ENCODE measurements at places on chromosomes 6 and 20. TPM values are rescaled to one million over a fixed set of nuclear protein-coding genes. Genes with fewer than 3 reads are reported as not detected.

DNA sequence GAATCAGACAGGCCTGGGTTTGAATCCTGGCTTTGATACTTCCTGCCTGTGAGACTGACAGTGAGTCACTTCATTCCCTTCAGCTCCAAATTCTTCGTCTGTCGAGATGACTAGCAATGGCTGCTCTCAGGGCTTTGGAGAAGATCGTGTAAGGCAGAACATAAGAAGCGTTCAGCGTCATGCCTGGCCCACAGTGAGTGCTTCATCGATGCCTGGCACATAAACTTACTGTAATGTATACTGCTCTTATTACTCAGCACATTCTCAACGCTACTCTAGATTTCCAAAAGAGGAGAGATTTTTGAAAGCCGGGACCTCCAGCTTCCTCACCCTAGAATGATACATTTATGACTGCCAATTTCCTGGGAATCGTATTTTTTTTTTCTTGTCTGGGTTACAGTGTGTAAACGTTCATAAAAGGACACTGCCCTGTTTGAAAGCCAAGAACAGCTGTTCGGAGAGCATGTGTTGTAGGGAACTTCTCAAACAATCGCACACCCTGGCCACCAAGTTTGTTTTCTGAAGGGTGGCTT is 16.2 kb upstream of the BCAS1 start:
- no peak for DNase-seq

GRCh38 chr6:118750143-118750542 is 98.8 kb upstream of the CEP85L start:
- DNase-seq: no peak

DNA sequence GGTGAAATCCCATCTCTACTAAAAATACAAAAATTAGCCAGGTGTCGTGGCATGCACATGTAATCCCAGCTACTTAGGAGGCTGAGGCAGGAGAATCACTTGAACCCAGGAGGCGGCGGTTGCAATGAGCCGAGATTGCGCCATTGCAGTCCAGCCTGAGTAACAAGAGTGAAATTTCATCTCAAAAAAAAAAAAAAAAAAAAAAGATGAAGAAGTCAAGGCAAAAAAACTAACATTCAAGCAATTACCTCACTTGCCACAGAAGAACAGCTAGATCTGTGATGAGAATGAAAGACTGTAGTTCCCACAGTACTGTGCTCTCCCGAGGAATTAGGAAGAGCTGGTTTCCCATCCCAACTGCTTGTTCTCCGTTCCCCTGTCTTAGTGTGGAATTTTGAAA is 144.7 kb upstream of the ECI2 start:
- no peak for DNase-seq

DNA sequence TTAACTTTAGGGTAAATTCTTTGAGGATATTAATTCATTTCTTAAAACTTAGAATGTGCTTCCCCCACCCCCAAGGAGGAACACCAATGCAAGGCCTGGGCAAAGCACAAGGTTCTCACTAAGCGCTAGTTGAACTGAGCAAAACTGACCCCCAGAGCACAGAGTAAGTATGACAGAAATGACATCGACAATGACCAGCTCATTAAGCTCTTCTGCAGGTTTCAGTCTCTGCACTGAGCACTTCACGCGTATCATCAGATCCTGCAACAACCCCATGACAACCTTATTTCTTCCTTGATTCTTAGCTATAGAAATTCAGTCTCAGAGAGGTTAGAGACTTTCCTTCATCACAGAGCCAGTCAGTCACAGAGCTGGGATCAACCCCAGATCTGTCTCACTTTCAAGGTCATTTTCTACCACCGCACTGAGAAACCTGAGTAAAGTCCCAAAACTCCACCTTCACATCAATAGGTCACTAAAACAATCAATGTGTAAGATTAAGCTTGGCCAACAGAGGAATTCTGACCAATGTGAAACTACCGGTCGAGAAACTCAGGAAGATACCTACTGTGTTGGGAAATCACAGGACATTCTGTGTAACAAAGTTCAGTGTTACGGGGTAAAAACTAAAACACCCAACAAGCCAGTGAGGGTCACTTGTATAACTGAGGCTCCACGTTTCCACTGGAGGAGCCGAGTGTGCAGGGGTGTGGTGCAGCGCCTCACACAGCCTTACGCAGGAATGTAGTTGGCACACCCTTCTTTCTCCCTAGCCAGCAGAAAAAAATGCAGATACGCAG is 129.0 kb upstream of the FOXQ1 start:
- no peak for DNase-seq

- peak; percentile 23 for DNase-seq
These were observed 823.4 kb upstream of the GJE1 start for GRCh38 chr6:141309295-141309694.

GRCh38 chr6:44933108-44933507 is 395.0 kb upstream of the RUNX2 start:
- no peak for DNase-seq

- peak; percentile 77 for DNase-seq
These were observed 126.8 kb upstream of the HCRTR2 start for GRCh38 chr6:55047451-55048044.

DNA sequence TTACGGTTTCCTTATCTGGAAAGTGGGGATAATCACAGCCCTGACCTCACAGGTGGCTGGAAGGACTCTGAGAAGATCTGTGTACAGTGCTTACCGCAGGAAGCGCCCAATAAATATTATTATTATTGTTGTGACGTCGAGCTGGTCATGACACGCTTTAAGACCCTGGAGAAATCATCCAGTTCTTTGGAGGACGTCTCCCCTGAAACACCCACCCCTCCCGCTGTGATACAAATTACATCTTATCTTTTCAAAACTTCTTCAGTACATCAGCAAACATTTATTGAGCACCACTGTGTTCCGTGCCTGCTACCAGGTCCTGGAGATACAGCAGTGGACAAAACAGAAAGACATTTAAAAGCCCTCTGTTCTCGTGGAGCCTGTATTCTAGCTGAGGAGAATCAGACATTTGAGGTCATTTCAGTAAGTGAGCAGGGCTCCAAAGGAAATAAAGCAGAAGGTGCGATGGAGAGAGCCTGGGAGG is 118.7 kb downstream of the CEBPB start:
- no peak for DNase-seq

DNA sequence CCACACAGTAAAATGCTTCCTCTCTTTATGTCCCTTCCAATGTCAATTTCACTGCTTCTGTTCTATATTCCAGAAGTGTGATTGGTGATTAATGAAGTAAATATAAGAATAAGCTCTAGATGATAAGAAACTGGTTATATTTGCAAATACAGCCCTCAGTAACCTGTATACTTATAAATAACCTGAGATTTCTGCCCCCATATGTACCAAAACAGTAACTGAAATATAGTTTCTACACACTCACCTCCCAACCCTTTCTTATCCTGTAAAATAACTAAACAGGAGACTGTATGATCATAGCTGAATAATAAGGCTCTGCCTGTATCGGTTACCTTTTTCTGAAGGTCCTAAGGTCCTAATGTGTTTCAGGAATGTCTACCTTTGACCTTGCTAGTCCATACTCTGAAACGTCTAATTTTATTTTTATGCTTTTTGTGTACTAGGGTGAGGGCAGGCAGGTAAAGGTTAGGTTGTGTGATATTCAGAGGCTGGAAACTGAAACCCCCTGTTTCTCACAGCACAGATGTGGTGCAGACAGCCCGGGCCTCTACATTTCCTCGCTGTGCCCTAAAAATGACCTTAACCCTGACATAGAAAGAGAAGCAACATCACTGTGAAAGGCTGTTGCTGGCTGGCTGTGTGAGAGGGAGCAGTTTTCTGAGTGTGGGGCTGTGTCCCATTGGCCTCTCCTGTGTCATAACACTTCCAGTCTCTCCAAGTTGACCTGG is 378.8 kb downstream of the CENPW start:
- no peak for DNase-seq

GRCh38 chr6:125547381-125547780 is 202.1 kb upstream of the HEY2 start:
- no peak for DNase-seq

DNA sequence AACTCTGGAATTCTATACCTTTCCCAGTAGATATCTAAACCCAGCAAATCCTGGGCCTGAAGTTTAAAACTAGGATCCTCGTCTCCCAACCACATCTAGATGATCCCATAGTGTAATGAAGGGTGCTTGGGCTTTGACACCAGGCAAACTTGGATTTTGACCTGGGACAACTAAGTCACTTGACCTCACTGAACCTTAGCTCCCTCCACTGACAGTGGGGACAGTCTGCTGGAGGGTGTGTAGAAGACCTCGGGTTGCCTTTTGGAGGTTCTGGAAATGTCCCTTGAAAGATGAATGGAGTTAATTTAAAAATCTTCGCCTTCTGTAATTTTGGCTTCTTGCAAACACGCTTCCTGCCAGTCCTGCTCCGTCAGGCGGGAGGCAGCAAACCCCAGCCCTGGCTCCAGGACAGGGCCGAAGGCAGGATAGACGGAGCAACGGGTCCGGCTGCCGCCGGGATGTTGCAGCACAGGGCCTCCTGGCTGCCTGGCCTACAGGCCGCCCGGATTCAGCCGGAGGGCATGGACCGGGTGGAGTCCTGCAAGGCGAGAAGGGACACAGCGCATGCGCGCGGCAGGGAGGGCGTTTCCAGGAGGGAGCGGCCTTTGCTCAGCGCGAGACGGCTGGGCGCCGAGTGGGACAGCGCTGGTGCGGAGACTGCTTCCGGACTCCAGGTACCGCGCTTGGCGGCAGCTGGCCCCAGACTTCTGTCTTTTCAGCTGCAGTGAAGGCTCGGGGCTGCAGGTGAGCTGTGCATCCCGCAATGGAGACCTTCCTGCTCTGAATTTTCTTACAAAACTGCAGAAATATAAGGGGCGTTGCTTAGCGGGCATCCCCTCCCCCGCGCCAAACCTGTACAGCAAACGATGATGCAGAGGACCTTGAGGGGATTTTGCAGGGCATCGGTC is at the start of gene TMEM14A:
TMEM14A (plus strand) TSS at position 612 of the 908 bp plus-strand sequence. CDS start 5,990 bp downstream, outside the sequence.
- peak; percentile 97 for DNase-seq

- no peak for DNase-seq
These were observed 844.3 kb upstream of the MANEA start for GRCh38 chr6:94733066-94733465.

- DNase-seq: no peak
These were observed 23.9 kb downstream of the MYH7B start for GRCh38 chr20:34979366-34980153.

GRCh38 chr6:34553750-34554149 is 2.4 kb downstream of the SPDEF start:
- peak; percentile 26 for DNase-seq

DNA sequence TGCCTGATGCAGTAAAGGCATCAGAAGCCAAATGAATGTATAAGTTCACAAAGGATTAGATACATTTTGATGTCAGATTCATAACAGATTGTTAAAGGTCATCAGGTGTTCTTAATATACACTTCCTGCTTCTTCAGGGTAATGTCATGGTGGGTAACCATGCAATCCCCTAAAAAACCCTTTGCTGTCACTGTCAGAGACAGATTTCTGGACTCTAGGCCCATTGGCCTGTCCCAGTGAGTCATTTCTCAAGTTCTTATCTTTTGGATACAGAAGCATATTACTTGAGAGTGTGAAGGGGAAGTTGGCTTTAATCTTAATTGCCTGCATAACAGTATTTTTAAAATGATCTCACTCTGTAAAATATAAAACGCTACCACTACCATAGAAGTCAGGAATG is 895.6 kb upstream of the MAP3K7 start:
- no peak for DNase-seq

DNA sequence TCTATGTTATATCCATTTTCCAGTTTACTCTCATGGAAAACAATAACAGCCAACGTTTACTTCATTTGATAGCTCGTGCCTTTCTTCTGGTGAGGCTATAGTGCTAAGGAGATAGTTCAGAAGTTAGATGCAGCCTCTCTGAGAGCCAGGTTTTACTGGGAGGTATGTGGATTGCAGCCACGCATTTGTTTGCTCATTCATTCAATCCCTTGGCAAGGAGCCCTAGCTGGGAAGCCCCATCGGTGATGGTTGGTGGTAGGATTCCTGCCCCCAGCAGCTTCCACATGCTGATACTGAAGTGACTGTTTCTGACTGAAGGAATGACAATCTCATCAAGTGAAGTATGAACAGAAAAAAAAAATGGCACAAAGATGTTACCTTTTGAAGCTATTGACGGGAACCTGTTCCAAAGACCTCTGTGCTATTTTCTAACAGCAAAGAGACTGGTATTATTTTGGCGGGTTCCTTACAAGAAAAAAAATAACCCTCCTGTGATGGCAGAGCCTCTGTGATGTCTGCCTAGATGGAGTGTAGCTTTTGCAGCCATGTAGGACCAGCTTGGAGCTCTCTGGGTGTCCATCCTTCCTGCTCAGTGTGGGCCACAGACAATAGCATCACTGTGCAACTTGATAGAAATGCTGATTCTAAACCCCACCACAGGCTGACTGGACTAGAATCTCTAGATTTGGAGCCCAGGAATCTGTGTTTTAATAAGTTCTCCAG is 30.6 kb downstream of the SNAP25 start:
- peak; percentile 76 for DNase-seq

DNA sequence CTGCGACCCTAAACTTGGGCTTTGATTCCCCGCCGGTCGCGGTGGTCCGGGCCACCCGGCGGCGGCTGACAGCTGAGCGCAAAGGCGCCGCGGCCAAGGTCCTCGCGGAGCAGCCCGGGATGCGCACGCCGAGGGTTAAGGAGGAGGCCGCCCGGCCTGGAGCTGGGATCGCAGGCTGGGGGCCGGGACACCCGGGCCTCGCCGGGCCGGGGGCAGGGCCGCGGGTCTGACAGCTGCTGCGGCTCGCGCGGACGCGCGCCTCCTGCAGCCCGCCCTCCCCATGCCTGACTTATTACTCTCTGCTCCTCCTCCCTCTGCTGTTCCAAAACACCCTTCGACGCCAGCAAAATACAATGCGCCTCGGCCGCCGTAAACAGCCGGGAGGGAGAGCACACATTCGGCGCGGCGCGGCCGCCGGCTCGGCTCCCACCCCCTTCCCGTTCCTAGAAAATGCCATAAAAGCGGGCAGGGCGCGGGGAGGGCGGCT is 746 bp downstream of the BACH2 start:
- DNase-seq: peak; percentile 52

GRCh38 chr6:42618105-42618504 is 54.3 kb downstream of the UBR2 start:
- no peak for DNase-seq

GRCh38 chr6:15249371-15250019 is 3.6 kb downstream of the JARID2 start:
- no peak for DNase-seq

DNA sequence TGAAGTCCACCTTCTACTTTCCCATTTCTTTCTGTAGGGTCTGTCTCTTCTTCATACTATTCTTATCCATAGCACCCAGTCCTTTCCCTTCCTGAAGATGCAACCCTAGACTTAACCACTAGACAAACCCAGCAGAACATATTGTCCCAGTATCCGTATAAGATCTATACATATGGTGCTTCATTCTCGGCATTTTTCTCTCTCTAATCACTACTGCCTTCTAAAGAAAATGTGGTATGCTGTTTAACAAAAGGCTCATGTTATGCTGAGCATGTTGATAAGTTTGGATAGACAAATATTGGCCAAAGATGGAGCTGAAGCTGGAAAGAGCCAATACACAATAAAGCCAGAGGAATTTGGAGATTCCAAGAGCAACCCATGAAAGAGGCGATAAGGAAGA is 212.6 kb downstream of the MAFB start:
- no peak for DNase-seq

The DLL1 gene
- total RNA-seq: 1.2 TPM

The GABRR1 gene
- total RNA-seq: not detected

The NT5DC1 gene
- 6.6 TPM for total RNA-seq

The HNF4A gene
- total RNA-seq: not detected

The DPPA5 gene
- total RNA-seq: not detected

Measured in PC-3 (cell line).